ENCODE measurements at places on chromosomes 12 and 14. TPM values are rescaled to one million over a fixed set of nuclear protein-coding genes. Genes with fewer than 3 reads are reported as not detected.

- no peak for DNase-seq
Observed at GRCh38 chr12:60042835-60043234, 447.0 kb downstream of the SLC16A7 start.

DNA sequence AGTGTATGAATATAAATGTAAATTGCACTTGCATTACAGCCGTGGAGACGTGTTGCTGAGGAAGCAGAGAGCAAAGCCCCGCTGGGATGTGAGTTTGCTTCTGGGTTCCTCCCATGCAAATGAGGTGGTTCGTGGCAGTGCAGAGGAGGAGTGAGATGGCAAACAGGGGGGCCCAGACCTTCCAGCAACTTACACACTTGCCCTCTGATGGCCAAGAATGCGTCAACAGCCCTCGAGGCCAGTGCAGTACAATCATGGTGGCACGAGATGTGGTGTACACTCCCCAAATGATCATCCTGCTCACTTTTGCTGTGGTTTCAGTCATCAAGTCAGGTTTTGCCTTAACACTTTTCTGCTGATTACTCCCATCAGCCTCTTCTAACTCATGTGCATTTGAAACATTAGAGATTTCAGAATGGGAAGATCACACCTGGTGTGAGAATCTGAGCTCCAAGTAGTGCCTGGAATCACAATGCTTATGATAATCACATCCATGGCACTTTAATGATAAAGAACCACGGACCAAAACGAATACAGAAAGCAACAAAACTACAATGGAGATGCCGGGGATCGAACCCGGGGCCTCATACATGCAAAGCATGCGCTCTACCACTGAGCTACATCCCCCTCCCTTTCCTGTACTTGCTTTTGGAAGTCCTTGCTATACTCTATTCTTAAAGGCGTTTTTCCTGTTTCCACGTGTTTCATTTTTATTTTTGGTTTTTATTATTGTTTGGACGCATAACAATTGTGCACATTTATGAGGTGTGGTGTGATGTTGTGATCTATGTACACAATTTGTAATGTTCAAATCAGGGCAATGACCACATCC is 7.0 kb upstream of the UBC start:
- DNase-seq: peak; percentile 60

DNA sequence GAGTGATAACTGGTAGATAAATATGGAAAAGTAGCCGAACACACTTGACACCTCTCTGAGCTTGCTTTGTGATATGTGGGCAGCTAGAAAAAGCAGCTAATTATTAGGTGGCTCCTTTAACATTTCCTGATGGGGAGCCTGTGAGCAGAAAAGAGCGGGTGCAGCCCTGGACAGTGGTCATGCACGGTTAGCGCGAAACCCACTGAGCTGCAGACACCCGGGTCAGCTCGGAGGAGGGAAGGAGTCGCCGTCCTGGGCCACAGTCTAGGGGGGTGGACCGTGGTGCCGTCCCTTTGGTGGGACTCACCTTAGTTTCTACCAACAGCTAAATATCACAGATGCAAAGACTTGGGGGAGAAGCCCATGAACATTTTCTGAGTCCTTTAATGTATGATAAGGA is 6.6 kb downstream of the COA8 start:
- no peak for DNase-seq

DNA sequence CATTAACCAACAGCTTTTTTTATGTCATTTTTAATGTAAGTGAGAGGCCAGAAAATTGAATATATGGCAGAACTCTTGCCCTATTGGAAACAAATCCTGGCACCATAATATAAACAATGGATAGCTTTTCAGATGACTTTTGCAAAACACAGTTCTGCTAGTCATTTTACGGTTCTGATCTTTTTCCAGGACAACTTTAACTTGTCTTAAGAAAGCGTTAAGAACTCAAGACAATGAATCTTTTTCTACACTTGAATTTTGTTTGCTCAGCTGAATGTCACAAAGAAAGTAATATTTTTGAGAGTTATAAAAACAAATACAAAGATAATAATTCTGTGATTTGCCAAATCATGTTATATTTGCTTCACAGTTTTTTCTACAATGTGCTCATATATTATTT is 13.2 kb downstream of the KERA start:
- peak; percentile 20 for DNase-seq

DNA sequence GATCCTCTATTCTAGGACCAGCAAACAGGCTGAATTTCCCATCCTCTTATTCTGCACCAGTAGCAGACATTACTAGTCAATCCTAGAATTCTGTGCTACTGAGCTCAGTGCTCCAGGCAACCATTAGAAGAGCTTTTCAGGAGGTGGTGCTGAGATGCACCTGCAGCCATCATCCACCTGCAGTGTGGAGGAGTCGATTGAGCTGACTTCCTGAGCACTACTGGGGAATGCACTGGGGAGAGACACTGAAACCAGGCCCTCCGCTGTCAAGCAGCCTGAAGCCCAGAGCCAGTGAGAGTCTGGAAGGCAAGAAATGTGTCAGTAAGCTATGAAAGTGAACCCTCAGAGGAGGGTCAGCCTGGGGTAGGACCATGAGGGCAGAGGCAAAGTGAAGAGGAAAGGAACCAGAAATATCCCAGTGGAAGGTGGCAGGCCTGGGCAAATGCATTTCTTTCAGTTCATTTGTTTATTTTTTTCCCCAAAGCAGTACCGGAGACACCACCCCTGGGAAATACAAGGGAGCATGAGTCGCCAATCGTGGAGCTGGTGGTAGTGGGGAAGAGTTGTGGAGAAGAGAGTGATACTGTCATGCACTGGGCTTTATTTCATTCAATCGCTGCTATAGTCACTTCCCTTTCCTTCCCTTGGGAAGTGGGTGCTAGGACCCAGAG is 23.0 kb upstream of the SERPINA4 start:
- no peak for DNase-seq

GRCh38 chr12:124842073-124842749 is 21.5 kb downstream of the SCARB1 start:
- DNase-seq: no peak

GRCh38 chr12:1429980-1430379 is 164.4 kb downstream of the FBXL14 start:
- no peak for DNase-seq

DNA sequence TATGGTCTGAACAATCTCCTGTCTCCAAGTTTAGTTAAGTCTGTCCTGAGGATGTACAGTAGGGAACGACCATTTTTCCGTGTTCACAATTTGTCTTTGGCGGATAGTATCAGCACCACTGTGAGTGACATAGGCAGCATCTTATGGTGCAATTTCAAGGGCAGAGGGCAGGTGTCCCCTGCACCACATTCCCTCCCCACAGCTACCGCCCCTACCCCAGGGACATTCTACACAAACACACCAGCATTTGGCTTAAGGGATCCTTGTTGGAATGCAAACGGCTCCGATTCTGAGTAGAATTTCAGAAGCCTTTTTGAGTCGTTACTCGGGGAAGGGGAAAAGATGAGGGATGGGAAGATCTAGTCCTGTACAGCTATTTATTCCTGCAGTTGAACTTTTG is 25.1 kb upstream of the DICER1 start:
- DNase-seq: no peak

GRCh38 chr12:45785315-45785714 is 55.8 kb downstream of the ARID2 start:
- no peak for DNase-seq

DNA sequence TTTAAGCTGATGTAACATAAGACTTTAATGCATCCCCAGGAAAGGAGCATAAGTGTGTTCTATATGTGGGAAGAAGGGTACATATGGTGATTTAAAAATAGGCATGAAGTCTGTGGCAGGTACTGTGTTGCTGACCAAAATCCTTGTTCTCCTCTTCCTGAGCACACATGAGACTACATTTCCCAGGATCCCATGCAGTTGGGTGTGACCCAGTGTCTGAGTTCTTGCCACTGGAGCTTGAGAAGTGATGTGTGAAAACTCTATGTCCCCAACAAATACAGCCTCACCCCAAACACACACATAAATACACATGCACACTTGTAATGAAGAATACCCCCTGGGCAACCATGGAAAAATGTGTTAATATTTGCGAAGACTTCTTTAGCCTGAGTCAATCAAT is 8.5 kb upstream of the SMIM10L1 start:
- no peak for DNase-seq

- DNase-seq: no peak
Observed at GRCh38 chr12:92107094-92107493, 38.6 kb downstream of the BTG1 start.

DNA sequence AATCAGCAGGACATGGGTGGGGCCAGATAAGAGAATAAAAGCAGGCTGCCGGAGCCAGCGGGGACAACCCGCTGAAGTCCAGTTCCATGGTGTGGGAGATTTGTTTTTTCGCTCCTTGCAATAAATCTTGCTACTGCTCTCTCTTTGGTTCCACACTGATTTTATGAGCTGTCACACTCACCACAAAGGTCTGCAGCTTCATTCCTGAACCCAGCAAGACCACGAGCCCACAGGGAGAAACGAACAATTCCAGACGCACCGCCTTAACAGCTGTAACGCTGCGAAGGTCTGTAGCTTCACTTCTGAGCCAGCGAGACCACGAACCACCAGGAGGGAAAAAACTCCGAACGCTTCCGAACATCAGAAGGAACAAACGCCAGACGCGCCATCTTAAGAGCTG is 2.8 kb upstream of the CNIH1 start:
- no peak for DNase-seq

GRCh38 chr12:4366090-4366489 is 13.4 kb downstream of the FGF23 start:
- no peak for DNase-seq

Gene MUCL1
- 0.25 TPM for polyA plus RNA-seq

Gene DBX2
- 0.08 TPM for polyA plus RNA-seq

Gene HOXC6
- polyA plus RNA-seq: 34.1 TPM

Gene SERPINA5
- 13.5 TPM for polyA plus RNA-seq

Gene LRCOL1
- 2.4 TPM for polyA plus RNA-seq

All from left kidney (tissue), 8 donors.